Activated naive CD8-positive, alpha-beta T cell treated with anti-CD3 and anti-CD28 coated beads, Interleukin-2, amount 10 ng/mL, durations not matched to agents 7 days and 5 days (primary cell): ENCODE measurements at places on chromosomes 4 and X. TPM values are rescaled to one million over a fixed set of nuclear protein-coding genes. Genes with fewer than 3 reads are reported as not detected.
A peak's percentile ranks its signal among the peaks of the same experiment; 100 is the strongest.

The RADX gene
- total RNA-seq: 9.8 TPM

The F8A2 gene
- total RNA-seq: not detected

DNA sequence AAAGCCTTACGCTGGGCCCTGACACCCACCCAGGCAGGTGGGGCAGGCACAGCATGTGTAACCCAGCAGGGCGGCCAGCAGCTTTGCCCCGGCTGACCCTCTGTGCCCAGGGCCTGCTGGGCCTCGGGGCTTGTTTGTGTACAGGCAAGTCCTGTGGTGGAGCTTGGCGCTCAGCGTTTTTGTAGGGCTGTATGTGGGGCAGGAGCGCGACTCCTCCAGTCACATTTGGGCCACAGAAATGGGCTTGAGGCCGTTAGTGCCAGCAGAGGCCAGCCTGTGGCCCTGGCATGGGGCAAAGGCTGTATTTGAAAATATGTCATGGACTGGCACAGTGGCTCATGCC lies 14.7 kb upstream of the HGFAC start:
- no peak overlapping the region for H3K27ac ChIP-seq
- no peaks in the 10 kb centered on the region for H3K4me1 ChIP-seq
- no peaks in the 10 kb centered on the region for H3K27me3 ChIP-seq
- no peak for DNase-seq
- H3K4me3 ChIP-seq: no peak overlapping the region

DNA sequence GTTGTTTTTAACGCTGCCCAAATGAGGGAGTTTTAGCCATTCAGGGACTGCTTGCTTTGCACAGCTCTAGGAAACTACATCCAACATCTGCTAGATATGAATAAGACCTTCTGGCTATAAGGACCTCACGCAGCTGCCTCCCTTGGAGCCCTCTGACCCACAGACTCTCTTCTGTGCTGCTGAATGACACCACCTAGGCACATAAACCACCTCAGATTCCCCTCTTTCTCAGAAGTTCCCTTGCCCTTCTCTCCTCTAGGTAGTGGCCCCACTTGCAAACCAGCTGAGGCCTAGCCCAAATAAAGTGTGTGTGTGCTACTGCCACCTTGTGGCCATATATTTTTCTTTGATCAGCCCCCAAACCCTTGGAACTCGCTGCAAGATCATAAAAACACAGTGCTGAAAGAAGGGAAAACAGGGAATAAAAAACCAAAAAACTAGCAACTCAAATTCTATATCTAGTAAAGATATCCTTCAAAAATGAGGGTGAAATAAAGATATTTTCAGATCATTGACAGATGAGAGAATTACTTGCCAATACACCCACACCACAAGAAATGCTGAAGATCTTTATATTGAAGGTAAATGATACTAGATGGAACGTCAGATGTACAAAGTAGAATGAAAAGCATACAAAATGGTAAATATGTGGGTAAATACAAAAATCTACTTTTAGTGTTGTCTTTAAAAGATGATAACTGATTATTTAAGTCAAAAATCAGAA lies 265.9 kb downstream of the ADAMTS3 start:
- DNase-seq: peak; percentile 28
- no peak overlapping the region for H3K27ac ChIP-seq
- H3K4me3 ChIP-seq: no peak overlapping the region
- no peaks in the 10 kb centered on the region for H3K27me3 ChIP-seq
- no peaks in the 10 kb centered on the region for H3K36me3 ChIP-seq
- no peaks in the 10 kb centered on the region for H3K4me1 ChIP-seq

GRCh38 chrX:56728321-56728720 lies 722 bp upstream of the NBDY start:
- peak overlapping the region; percentile 71 for H3K4me3 ChIP-seq
- H3K27ac ChIP-seq: peak overlapping the region; percentile 61
- no peaks in the 10 kb centered on the region for H3K27me3 ChIP-seq
- H3K36me3 ChIP-seq: peaks cover 3% of the 10 kb centered on the region
- peaks cover 14% of the 10 kb centered on the region for H3K4me1 ChIP-seq

- peaks cover 6% of the 10 kb centered on the region for H3K27me3 ChIP-seq
- H3K4me1 ChIP-seq: no peaks in the 10 kb centered on the region
- H3K4me3 ChIP-seq: no peak overlapping the region
- no peak overlapping the region for H3K27ac ChIP-seq
- no peak for DNase-seq
- no peaks in the 10 kb centered on the region for H3K36me3 ChIP-seq
These were observed 20.1 kb upstream of the FGFR3 start for GRCh38 chr4:1772853-1773538.

The HTN3 gene
- not detected for total RNA-seq

The DUSP9 gene
- not detected for total RNA-seq

GRCh38 chr4:16814361-16814760 lies 84.1 kb downstream of the LDB2 start:
- no peak overlapping the region for H3K4me3 ChIP-seq
- H3K4me1 ChIP-seq: no peaks in the 10 kb centered on the region
- no peak overlapping the region for H3K27ac ChIP-seq
- no peak for DNase-seq
- peaks cover 4% of the 10 kb centered on the region for H3K27me3 ChIP-seq

The PCYT1B gene
- total RNA-seq: 0.23 TPM

The CRLF2 gene
- 0.71 TPM for total RNA-seq

GRCh38 chrX:111521169-111521568 lies 9.7 kb downstream of the SERTM2 start:
- no peaks in the 10 kb centered on the region for H3K27me3 ChIP-seq
- no peak overlapping the region for H3K27ac ChIP-seq
- H3K4me3 ChIP-seq: no peak overlapping the region
- no peak for DNase-seq
- no peaks in the 10 kb centered on the region for H3K4me1 ChIP-seq
- H3K36me3 ChIP-seq: no peaks in the 10 kb centered on the region

- peaks cover 57% of the 10 kb centered on the region for H3K4me1 ChIP-seq
- peak overlapping the region; percentile 89 for H3K4me3 ChIP-seq
- H3K27ac ChIP-seq: peak overlapping the region; percentile 99
- no peaks in the 10 kb centered on the region for H3K27me3 ChIP-seq
These were observed 338.7 kb upstream of the GATB start for GRCh38 chr4:152099555-152099954.

The RAB41 gene
- not detected for total RNA-seq

- no peaks in the 10 kb centered on the region for H3K36me3 ChIP-seq
- H3K4me1 ChIP-seq: no peaks in the 10 kb centered on the region
- no peak overlapping the region for H3K27ac ChIP-seq
- peaks cover 2% of the 10 kb centered on the region for H3K27me3 ChIP-seq
These were observed 43.0 kb upstream of the SH3RF1 start for GRCh38 chr4:169313732-169314131.

The CSAG3 gene
- total RNA-seq: not detected

DNA sequence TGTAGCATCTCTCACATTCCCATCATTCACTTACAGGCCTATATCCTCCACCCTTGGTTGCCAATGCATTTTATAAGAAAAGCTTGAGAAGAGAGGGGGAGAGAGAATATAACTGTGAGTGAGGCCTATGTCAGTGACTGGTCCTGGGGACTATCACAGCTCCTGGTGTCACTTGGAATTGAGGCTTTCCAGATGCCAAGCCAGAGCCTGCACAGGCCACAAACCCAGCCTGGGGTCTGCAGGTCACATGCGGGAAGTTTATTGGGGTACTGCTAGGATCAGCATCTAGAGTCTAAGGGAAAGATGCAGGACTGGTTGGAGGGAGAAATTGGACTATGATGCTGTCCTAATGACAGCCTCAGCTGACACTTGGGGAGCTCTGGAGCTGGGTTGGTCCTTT lies 47.6 kb downstream of the RTL5 start:
- H3K4me3 ChIP-seq: no peak overlapping the region
- H3K4me1 ChIP-seq: no peaks in the 10 kb centered on the region
- peaks cover 11% of the 10 kb centered on the region for H3K27me3 ChIP-seq
- no peak overlapping the region for H3K27ac ChIP-seq
- DNase-seq: no peak

- no peaks in the 10 kb centered on the region for H3K36me3 ChIP-seq
- H3K27me3 ChIP-seq: peaks cover 19% of the 10 kb centered on the region
- H3K4me1 ChIP-seq: no peaks in the 10 kb centered on the region
These were observed 81.1 kb downstream of the FRAS1 start for GRCh38 chr4:78138252-78138651.

DNA sequence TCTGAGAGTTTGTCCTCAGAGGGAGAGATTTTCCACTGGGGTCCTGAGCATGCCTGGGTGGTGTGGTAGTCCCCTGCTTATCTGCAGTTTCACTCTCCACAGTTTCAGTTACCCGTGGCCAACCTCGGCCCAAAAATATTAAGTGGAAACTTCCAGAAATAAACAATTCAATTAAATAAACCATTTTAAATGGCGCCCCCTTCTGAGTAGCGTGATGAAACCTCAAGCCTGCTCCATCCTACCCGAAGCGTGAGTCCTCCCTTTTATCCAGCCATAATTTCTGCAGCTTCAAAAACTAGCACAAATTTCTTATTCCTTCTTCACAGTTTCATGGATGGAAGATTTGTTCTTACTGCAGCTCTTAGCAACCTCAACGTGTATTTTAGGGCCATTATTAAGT lies 26.7 kb downstream of the PNMA6E start:
- no peak overlapping the region for H3K27ac ChIP-seq
- H3K27me3 ChIP-seq: peaks cover 3% of the 10 kb centered on the region
- H3K36me3 ChIP-seq: no peaks in the 10 kb centered on the region
- DNase-seq: no peak
- H3K4me3 ChIP-seq: no peak overlapping the region

DNA sequence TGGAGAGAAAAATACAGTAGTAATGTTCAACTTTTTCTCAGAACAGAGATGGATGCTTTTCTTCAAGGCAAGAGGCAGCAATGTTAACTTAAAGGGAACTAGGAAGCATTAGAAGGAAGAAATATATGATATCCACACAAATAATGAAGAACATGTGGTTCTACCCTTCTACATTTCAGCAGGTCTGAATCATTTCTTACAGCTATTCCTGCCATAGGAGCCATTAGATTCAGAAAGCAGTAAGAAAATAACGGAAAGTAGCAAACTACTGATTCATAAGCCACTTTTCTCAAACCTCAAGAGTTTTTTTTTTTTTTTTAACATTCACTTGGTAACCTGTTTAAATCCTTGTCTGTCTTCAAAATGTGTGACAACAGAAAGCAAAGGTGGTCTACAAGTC lies 1251.6 kb upstream of the AGA start:
- H3K4me3 ChIP-seq: no peak overlapping the region
- no peak overlapping the region for H3K27ac ChIP-seq
- no peaks in the 10 kb centered on the region for H3K27me3 ChIP-seq
- no peak for DNase-seq
- no peaks in the 10 kb centered on the region for H3K4me1 ChIP-seq
- H3K36me3 ChIP-seq: no peaks in the 10 kb centered on the region

- H3K36me3 ChIP-seq: no peaks in the 10 kb centered on the region
- no peak overlapping the region for H3K27ac ChIP-seq
- no peaks in the 10 kb centered on the region for H3K4me1 ChIP-seq
- peaks cover 4% of the 10 kb centered on the region for H3K27me3 ChIP-seq
These were observed 16.0 kb upstream of the LSM6 start for GRCh38 chr4:146159384-146160058.

DNA sequence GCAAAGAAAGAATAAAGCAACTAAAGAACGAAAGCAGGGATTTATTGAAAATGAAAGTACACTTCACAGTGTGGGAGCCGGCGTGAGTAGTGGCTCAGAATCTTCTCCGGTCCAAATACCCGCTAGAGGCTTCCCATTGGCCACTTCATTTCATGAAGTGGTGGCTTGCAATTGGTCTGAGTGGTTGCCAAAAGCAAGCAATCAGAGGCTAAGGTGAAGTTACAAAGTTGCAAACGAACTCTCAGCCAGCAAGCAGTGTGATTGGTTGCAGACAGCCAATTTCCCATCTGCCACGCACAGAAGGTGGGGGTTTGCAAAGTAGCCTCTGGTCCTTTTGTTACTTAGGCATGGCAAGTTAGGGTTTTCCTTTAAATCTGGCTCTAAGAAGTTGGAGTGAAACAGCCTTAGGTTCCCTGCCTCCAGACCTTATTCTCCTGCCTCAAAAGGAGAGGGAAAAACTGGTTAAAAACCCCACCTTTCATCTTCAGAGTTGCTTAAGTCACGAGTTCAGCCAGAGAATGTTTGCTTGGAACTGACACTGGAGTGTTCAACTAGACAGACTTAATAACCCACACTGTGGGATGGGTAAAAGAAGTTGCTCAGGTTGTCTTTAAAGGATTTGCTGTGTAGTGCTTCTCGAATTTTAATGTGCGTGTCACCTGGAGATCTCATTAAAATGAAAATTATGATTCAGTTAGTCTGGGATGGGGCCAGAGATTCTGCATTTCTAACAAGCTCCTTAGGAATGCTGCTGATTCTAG lies 6.9 kb upstream of the CLOCK start:
- DNase-seq: no peak
- no peaks in the 10 kb centered on the region for H3K36me3 ChIP-seq
- H3K4me3 ChIP-seq: peak overlapping the region; percentile 22
- H3K27me3 ChIP-seq: peaks cover 15% of the 10 kb centered on the region
- no peak overlapping the region for H3K27ac ChIP-seq

GRCh38 chr4:141180991-141181761 lies 39.5 kb upstream of the ZNF330 start:
- H3K27me3 ChIP-seq: peaks cover 22% of the 10 kb centered on the region
- H3K4me3 ChIP-seq: no peak overlapping the region
- H3K4me1 ChIP-seq: no peaks in the 10 kb centered on the region
- no peak for DNase-seq
